ENCODE measurements at places on chromosomes 5 and 9.

DNA sequence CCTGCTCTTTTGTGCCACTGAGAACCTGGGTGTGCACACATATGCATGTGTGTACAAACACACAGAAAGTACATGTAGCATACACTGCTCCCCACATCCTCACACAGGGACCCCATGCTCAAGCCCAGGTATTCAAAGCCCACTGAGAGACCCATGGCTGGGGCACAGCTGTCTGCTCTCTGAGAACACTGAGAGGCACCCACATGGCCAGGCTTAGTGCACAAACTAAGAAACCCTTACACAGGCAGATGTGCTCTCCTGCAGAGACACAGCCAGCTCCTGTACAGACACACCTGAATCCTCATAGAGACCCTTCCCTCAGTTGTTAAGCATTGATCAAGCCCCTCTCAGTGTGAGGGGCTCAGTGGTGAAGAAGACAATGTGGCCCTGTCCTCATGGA, 92.5 kb downstream of the CACNA1B start:
- DNase-seq = no peak

DNA sequence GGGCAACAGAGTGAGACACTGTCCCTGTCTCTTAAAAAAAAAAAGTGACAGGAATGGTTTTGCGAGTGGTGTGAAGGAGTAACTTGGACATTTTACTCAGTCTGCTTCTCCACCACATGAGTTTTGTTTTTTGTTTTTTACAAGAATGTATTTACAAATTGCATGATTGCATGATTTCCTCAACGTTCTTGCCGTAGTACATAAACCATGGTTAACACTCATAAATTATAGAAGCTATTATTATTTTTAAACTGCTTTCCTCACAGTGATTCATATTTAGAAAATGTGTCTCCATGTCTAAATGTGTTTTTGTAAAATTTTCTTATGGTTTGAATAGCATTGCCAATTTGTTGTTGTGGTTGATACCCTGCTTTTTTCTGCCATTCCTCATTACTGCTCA, 220.0 kb downstream of the GOLPH3 start:
- no peak for DNase-seq

DNA sequence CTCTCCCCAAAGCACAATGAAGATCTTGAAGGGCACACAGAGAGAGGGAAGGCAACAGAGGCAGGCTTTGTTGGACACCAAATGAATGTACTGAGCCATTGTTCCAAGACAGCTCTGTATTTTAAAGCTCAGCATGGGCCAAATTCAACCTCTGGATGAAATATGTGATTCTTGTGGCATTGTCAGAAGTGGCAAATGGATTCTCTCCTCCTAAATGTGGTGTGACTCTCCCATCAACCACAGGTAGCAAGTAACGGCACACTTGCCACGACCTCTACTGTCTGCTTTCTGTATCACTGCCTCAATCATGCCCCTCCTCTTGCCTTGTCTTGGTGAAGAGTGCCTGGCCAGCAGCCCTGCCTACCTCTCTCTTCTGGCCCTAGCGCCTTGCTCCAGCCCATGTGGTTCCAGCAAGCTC, 6.1 kb upstream of the MOB3B start:
- no peak for DNase-seq

GRCh38 chr5:3268760-3269330, 326.8 kb upstream of the IRX1 start:
- DNase-seq = no peak

DNA sequence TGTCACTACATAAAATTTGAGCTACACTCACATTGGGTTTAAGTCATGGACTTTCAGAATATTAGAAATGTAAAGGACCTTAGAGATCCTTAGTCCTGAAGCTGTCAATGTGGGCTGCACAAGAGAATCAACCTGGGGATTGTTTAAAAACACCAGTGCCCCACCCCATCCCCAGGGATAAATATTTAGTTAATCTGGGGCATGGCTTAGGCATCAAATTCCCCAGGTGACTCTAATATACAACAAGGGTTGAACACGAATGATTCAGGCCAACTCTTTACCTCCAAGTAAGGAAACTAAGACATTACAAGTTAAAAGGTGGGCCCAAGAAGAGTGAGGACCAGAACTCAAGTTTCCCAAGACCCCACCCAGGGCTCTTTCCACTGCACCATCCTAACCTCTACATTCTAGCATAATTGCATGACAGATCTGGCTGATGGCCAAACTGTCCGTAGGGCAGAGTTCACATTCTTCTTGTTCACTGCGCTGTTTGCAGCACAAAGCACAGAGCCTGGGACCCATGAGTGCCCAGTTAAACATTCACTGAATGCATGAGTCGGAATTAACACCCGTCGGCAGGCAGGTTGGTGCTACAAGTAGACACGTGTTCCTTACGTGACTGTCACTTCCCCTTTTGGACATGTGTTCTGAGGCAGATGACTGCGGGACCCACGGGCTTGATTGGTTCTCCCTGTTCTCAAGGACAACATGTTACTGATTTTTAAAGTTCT, 25.2 kb downstream of the CYFIP2 start:
- no peak for DNase-seq

DNA sequence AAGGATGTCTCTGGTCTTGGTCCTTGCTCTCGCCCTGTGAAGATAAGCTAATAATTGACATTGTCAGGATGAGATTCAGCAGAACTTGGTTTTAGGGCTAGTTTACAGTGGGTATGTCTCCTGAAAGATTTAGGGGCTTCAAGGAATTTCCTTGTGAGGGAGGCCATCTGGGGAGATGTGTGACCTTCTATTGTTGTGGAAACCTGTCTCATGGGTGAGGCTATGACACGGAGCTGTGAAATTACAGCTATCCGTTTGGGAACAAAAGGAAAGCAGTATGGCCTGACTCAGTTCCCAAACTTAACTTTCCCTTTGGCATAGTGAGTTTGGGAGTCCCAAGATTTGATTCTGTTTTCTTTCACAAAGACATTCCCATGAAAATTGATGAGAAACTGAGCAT, 142.0 kb downstream of the PARP8 start:
- no peak for DNase-seq

GRCh38 chr5:98513380-98513779, 260.1 kb upstream of the RGMB start:
- DNase-seq = no peak

- no peak for DNase-seq
Observed at GRCh38 chr5:61507232-61507631, 175.2 kb downstream of the ZSWIM6 start.

DNA sequence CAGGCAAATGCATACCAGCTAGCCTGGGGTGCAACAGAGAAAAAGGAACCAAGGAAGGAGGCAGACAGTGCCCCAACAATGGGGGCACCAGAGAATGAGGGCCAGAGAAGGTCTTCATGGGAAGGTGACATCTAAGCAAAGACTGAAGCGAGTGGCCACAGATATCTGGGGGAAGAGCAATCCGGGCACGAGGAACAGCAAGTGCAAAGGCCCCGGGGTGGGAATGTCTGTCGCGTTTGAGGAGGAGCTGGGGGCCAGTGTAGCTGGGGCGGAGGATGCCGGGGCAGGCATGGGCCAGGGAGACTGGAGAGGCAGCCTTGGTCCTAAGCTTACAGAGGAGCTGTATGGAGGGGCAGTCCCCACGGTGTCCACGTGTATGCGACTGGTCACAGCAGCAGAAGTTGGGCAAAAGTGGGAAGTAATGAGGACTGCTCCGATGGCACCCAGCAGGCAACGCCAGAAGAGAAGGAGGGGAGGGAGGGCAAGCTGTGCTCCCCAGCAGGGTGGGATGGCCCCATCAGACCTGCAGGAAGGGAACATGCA, 19.1 kb downstream of the EEIG1 start:
- DNase-seq = no peak

GRCh38 chr5:94314460-94315131, 303.8 kb downstream of the KIAA0825 start:
- DNase-seq = no peak

DNA sequence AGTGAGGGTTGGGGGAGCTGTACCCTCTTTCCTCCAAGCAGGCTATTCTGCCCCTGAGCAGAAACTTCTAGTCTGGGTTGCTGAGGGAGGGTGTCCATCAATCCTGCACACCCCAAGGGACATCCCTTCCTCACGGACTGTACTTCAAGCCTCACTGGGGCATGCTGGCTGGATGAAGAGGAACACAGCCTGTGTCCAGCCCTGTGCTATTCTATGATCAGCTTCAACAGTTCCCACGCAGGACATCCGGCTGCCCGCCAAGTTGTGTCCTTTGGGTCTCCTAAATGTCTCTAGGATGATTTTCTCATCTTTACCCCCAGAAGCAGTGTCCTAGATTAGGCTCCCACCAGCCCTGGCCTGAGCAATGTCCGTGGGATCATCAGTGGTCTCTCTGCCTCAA, 68.1 kb downstream of the CRB2 start:
- DNase-seq = no peak

DNA sequence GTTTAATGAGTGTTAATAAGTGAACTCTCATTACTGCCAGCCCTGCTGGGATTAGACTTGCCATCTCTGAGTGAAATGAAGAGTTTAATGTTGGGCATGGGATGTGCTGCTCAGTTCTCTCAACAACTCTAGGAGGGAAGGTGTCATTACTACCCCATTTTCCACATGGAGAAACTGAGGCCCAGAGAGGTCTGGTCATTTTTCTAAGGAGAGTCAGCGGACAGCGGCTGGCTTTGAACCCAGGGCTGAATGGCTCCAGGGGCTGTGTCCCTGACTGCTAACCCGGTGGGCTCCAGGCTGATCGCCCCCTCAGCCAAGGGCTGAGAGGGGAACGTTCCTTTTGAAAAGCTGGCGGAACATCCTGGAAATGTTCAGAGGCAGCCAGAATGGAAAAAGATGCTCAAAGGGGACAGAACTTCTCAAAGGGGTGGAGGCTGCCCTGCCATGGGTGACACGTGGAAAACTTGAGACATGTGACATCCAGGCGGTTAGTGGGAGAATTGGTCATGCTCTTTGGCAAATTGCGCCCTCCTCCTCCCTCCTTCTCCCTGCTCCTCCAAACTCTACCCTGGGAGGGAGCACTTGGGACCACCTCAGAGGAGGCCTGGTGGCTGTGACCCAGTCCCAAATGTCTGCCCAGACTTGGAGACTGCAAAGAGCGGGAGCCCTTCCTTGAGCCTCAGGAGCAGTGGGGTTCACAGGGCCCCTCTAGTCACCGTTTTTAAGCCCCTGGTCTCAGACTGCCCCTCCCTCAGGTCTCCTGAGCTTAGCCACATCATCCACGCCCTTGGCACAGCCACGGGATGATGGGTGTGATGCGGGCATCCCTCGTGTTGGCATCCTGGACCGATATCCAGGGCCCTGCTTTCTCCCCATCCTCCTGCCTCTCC, 28.7 kb downstream of the DNM1 start:
- DNase-seq = no peak

GRCh38 chr5:168434746-168435321, 51.4 kb upstream of the RARS1 start:
- DNase-seq = no peak

DNA sequence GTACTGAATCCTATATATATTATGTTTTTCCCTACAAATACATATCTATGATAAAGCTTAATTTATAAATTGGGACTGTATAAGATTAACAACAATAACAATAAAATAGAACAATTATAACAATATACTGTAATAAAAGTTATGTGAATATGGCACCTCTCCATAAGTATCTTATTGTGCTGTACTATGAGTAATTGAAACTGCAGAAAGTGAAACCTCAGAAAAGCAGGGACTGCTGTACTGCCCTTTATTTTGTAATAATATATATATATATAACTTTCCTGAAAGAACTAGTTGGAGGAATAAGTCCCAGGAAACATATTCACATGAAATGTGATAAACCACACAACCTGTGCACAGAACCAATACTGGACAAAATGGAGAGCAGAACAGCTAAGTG, 77.3 kb downstream of the PAM start:
- no peak for DNase-seq

DNA sequence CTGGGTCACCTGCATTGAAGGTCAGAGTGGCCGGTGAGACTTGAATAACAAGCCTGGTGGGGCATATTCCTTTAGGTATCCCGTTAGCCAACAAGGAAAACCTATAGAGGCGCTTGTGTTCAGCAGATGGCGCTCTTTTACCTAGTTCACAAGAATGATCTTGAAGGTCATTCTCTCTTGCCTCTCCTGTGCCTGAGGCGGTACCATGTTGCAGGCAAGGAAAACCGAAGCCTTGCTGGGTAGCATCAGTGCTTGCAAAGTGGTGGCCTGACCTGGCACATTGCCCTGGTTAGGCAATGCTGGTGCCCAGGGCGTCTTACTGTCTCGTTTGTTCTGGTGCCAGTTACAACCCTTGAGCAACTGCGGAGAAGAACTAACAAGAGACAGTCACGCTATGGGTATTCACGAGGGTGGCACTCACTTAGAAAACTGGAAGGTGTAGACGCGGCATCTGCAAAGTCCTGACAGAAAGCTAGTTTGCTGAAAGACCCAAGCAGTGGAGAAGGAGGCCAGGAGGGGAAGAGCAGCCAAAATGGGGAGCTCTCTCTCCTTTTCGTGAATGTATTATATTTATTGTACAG, 56.7 kb downstream of the AOPEP start:
- no peak for DNase-seq

- no peak for DNase-seq
Observed at GRCh38 chr9:1005043-1005667, 28.7 kb downstream of the DMRT3 start.

GRCh38 chr5:160641405-160641804, 210.6 kb downstream of the ATP10B start:
- no peak for DNase-seq

DNA sequence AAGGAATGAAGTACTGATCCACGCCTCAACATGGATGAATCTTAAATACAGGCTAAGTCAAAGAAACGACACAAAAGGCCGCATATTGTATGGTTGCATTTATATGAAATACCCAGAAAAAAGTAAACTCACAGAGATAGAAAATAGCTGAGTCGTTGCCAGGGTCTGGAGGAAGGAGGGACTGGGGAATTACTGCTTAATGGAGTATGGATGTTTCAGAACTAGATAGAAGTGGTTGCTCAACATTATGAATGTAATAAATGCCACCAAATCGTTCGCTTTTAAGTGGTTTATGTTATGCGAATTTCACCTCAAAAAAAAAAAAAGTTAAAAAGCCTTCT, 784 bp upstream of the MSANTD3 start:
- DNase-seq = no peak

- DNase-seq = no peak
Observed at GRCh38 chr9:33114746-33115145, 38.3 kb upstream of the SMU1 start.

GRCh38 chr5:40431734-40432133, 248.0 kb upstream of the PTGER4 start:
- no peak for DNase-seq

DNA sequence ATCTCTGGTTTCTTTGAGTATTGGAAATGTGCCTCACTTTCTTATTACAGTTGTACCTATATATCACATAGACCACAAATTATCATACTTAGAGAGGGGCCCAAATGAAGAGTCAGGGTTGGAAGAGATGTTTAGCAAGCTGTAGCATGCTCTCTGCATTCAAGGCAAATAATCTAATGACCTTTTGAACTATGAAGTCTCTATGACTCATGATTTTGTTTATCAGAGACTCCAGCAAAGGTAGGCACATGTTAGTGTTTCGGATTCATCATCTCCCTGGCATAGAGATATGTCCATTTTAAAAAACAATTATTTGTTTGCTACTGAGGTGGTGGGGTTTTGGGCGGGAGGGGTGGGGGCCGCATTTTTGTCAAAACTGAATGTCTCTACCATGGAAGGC, 2000.1 kb downstream of the EFNA5 start:
- DNase-seq = no peak

- no peak for DNase-seq
Observed at GRCh38 chr5:77419644-77420582, 72.2 kb downstream of the WDR41 start.

Data from stimulated activated CD4-positive, alpha-beta T cell treated with anti-CD3 and anti-CD28 coated beads, Interleukin-1b, Interleukin-23, amount 100 ng/mL, for 4 hours (primary cell).